Stimulated activated CD4-positive, alpha-beta T cell treated with anti-CD3 and anti-CD28 coated beads, Interleukin-1b, Interleukin-23, amount 100 ng/mL, for 4 hours (primary cell): ENCODE measurements at places on chromosomes 16 and 17.

DNA sequence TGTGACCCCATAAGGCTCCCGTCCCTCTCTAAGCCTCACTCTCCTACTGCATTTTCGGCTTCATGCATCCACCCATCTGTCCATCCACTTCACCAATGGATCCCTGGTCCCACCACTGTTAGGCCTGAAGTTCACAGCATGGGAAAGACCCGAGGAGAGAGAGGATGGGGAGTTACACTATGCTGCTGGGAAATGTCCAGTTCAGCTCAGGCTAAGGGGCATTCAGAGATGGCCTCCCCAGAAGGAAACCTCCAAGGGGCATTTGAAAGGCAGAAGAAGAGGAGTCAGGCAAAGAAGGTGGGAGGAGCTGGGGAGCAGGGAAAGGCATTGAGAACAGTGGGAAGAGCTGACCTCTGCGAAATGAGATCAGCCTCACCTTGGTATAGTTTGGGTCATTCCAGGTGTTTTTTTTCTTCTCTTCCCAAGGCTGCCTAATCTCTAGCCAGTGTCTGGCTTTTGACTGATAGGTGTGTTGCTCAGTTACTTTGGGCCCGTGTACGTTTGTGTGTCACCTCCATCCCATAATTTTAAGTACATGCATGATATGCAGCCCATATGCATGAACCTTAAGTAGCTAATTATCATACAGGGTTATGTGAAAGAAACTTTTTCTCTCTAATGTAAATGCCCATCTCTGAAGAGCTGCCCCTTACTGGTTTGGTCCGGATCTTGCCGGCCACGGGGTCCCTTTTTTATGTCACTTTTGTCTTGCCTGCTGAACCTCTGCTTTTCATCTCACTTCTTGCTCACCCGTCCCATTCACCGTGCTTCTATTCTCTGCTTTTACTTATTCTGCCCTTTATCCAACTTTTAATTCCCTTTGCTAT is 11.6 kb upstream of the DRC7 start:
- no peak for DNase-seq

GRCh38 chr16:49726155-49726554 is 129.8 kb downstream of the ZNF423 start:
- DNase-seq, result no peak

- DNase-seq, result no peak
Observed at GRCh38 chr16:67779256-67780014, 26.9 kb downstream of the RANBP10 start.

GRCh38 chr17:7550344-7550743 is 1.5 kb downstream of the TNFSF12 start:
- no peak for DNase-seq

DNA sequence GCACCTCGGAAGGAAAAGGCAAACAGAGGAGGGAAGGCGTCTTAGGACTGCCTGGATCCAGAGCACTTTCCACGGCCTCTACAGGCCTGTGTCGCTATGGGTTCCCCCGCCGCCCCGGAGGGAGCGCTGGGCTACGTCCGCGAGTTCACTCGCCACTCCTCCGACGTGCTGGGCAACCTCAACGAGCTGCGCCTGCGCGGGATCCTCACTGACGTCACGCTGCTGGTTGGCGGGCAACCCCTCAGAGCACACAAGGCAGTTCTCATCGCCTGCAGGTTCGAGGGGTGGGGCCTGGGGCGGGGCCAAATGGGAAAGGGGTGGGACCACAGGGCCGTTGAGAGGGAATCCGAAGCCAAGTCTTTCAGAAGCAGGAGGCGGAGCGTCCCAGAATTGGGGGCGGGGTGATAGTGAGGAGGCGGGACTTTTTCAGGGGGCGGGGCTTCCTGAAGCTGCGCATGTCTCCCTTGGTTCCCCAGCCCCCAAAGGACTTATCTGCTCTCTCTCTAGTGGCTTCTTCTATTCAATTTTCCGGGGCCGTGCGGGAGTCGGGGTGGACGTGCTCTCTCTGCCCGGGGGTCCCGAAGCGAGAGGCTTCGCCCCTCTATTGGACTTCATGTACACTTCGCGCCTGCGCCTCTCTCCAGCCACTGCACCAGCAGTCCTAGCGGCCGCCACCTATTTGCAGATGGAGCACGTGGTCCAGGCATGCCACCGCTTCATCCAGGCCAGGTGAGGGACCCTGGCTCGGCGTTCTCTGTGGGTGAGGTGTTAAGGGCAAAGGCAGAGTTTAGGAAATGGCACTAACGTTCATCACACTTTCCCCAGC is 939 bp downstream of the BCL6B start:
- DNase-seq, result peak; percentile 92

GRCh38 chr16:1784977-1785845 is 2.5 kb downstream of the NUBP2 start:
- no peak for DNase-seq
